Non-pigmented ciliary epithelial cell (primary cell): ENCODE measurements at places on chromosomes 3 and 15.

DNA sequence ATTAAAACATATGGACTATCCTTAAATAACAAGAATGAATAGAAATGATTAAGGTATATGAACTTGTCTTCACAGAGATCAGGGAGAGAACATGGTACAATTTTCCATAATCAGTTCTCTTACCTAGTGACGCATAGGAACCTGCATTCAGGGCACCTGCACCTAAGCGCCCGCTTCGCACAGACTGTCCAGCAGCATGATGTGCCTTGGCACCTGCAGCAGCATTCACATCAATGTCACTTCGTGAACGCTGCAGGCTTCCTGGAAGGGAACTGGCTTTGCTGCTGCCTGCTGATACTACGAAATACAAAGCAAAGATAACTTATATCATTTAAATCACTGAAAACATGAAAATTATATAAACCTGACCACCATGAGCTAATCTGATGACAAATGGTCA lies 115.2 kb downstream of the CLASP2 start:
- DNase-seq: no peak

GRCh38 chr15:33326908-33327307 lies 16.1 kb downstream of the RYR3 start:
- DNase-seq: no peak

GRCh38 chr3:173857154-173857553 lies 459.6 kb downstream of the NLGN1 start:
- no peak for DNase-seq

- DNase-seq: no peak
These were observed 49.7 kb downstream of the LRTM1 start for GRCh38 chr3:54878145-54878544.

- no peak for DNase-seq
These were observed 19.9 kb downstream of the TAMM41 start for GRCh38 chr3:11826628-11827265.

DNA sequence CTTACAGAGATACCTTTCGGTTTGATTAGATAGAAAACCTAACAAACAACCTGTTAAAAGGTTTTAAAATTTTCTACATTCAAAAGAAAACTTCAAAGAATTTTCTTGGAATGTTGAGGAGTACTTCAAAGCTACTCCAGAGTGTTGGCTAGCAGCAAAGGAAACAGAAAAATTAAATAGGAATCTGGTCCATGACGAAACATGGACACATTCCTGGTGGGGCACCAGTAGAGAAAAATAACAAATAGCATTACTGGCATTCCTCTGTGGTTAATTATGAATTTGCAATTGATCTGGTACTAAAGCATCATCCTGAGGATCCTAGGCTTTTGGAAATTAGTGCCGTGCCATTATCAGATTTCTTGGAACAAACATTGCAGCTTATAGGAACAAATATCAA lies 59.5 kb upstream of the DPPA4 start:
- DNase-seq: peak; percentile 2

DNA sequence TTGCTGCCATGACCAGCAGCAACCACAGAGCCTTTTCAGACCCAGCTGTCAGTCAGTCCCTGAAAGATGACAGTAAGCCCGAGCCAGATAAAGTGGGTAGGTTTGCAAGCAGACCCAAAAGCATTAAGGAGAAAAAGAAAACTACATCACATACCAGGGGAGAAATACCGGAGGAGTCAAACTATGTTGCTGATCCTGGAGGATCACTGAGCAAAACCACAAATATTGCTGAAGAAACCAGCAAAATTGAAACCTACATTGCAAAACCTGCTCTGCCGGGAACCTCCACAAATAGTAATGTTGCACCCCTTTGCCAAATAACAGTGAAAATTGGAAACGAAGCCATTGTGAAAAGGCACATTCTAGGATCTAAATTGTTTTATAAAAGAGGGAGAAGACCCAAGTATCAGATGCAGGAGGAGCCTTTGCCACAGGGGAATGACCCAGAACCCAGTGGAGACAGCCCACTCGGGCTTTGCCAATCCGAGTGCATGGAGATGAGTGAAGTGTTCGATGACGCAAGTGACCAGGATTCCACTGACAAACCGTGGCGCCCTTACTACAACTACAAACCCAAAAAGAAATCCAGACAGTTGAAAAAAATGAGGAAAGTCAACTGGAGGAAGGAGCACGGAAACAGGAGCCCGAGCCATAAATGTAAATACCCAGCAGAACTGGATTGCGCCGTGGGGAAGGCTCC lies 42.1 kb upstream of the RASA2 start:
- no peak for DNase-seq

GRCh38 chr3:64360280-64360679 lies 135.0 kb upstream of the PRICKLE2 start:
- no peak for DNase-seq

- no peak for DNase-seq
These were observed 3.1 kb downstream of the NDUFB4 start for GRCh38 chr3:120599211-120599610.

GRCh38 chr15:70474471-70475406 lies 288.6 kb downstream of the UACA start:
- DNase-seq: peak; percentile 86

- no peak for DNase-seq
These were observed 137.0 kb downstream of the DNAJB8 start for GRCh38 chr3:128329491-128330213.

- DNase-seq: peak; percentile 40
These were observed at the start of gene ACP3 for GRCh38 chr3:132317229-132317948. TSS of gene ACP3 (plus strand) at chr3:132317407. CDS start at chr3:132317457, 50 bp downstream.

DNA sequence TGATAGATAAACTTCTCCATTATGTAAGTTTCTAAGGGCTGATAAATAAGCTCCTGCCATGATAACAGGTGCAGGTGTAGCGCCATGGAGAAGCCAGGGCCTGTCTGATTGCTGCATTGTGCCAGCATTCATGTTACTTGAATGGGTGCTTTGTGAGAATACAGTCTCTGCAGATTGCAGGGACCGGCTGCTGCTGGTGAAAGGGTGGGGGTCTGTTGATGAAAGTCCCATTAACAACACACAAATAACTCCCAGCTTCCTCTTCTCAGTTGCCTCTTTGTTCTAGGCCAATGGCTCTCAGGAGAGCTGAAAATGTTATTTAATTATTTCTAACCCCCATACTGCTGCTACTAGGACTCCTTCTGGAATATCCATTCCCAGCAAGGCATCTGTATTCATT lies 77.2 kb downstream of the RTP4 start:
- no peak for DNase-seq

DNA sequence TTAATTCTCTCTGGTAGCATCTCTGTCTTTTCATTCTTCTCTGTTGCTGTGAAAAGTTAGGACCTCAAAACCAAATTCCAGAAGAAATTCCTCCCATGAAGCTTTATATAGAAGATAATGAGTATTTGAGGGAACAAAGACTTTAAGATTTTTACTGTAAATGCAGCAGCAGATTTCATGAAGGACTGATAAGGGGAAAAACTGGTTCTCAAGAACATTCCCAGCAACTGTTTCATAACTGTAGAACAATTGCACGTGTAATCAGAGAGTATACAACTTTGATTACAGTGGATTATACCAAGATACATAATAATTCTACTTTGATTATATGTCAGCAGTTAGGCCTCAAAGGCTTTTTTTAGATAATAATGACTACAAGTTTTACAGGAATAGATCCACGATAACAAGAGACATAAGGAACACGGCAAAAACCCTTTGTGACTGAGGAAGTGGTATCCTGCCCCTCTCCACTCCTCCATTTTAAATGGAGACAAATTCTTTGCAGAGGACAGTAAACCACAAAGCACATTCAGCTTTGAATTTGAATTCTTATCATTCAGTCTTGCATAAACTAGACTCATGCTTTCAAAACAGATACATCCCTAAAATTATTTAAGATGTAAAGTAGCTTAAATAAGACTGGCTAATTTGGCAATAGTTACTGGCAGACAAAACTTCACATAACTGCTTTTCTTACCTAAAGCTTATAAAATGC lies 42.9 kb upstream of the DIPK2A start:
- no peak for DNase-seq

DNA sequence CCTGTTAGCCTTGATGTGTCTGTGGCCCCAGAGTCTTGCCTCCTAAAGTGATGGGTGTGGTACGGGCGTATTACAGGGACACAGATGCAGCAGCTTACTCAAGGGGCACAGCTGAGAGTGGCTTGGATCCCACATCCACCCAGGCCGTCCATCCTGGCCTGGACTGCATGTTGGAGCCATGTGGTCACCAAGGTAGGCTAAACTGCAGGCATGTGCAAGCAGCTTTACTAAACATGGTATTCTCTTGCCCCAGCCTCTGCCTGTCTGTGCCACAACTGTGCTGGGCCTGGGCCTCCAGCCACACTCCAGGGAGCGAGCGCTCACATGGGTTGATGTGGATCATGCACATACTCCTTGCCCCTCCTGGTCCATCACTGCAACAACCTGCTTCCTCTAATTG lies 6.1 kb upstream of the GPR62 start:
- no peak for DNase-seq

DNA sequence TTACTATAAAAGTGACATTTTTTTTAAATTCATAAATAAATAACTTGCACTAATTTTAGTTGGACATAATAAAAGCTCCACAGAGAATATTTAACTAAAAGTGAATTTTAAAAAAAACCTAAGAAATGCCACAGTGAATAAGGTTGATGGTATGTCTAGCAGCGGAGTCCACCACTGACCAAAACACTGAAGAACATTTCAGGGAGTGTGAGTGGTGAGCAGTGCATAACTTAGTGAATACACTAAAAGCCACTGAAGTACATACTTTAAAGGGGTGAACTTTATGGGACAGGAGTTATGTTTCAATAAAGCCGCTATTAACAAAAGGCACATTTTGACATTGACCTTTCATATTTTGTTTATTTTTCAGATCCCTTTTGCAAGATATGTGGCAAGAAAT lies 32.3 kb downstream of the SRP14 start:
- peak; percentile 90 for DNase-seq

GRCh38 chr3:140906785-140907184 lies 34.9 kb upstream of the SLC25A36 start:
- DNase-seq: no peak

DNA sequence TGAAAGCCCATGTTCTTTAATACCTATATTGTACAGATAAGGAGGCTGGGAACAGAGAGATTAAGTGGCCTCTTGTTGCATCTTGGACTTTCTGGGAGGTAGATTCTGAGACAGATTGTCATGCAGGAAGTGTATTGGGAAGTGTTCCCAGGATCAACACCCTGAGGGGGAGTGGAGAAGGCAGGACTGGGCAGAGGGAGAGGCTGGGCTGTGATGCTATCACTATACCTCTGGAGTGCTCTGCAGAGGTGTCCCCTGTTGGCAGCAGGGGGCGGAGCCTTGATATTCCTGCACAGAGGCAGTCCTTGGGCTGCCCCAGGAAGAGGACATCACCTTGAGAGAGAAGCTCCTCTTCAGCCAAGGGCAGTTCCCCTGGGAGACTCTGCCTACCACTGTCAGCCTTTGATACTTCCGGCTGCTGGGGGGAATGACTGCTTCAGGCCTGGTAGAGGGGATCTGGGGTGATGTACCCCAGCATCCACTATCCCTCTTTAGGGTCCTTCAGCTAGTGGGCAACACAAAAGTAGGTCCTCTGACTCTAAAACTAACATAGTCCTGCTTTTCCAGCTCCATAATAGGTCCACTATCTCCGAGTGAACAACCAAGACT lies 97.4 kb upstream of the RNU6-1 start:
- no peak for DNase-seq

DNA sequence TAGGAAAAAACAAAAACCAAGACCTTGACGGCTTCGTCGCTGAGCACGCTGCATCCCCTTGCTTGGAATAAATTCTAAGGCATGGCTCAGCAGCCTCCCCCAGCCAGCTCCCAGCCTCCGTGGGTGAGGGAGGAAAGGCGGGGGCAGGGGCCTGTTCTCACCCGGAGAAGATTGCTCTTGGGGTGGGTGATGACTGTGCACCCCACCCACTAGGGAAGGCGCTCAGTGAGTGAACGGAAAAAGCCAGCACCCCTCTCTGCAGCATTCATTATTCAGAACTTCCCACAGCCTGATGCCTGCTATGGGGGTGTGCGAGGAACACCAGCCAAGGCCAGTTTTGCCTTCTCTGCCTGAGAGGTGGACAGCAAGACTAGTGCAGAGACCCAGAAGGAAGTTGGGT lies 19.3 kb upstream of the NTRK3 start:
- DNase-seq: no peak

DNA sequence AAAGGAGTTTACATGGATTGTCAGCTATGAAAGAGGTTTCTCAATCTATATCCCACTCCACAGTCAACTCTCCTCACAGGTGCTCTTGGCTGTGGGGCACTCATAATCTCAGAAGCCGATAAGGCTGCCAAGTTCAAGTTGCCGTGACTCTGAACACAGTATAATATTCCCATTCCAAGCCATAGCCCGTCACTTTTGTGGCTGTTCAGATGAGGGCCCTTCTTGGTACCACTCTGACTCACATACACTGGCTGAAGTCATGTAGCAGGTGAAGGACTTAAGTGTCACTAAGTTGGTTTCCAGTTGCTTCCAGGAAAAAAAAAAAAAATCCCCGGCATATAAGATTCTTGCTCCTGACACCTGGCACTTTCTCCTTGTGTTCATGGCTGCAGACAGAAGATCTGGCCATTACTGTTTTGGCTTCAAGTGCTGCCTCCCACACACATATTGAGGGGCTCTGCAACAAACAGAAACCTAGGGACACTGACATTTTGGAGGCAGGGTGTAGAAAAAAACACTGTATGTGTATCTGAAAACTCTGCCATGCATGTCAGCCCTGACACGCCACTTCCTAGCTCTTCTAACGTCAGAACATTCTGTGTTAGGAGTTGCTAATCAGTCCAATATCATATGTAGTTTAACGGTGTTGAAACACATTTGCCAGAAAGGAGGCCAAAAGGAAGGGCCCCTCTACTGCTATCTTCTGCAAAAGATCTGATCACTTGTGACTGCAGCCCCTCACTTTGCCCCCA lies 170.2 kb upstream of the ICE2 start:
- DNase-seq: no peak

GRCh38 chr15:86691091-86691663 lies 611.5 kb downstream of the AGBL1 start:
- DNase-seq: no peak

DNA sequence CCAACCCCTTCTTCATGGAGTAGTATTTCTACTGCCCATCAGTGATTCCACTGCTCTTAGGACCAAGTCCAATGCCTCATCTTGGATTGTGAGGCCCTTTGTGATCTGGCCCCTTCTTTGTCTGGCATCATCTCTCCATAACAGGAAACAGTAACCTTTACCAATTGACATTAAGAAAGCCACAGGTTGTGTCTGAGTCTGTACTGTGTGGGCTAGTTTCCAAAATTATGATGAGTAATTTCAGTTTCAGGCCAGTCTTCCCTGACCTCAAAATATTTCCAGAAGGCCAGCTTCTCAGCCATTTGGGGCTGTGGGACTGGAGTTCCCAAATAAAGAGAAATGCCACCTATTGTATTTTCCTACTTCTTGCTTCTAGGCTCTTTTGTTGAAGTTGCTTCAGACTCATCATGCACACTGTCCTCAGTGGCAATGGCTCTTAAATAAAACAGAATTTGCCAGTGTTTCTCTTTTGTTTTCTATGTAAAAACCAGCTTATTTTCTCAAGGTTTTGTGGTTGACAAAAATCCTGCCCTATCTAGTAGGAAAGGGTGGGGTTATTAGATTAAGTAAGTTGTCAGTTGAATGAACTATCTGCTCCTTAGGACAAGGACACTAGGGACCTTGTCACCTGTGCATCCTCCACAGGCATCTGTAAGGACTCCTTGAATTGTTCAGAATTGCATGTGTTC lies 47.0 kb upstream of the ACKR4 start:
- DNase-seq: peak; percentile 40
